ENCODE measurements at places on chromosomes 5 and 9. TPM values are rescaled to one million over a fixed set of nuclear protein-coding genes. Genes with fewer than 3 reads are reported as not detected.

DNA sequence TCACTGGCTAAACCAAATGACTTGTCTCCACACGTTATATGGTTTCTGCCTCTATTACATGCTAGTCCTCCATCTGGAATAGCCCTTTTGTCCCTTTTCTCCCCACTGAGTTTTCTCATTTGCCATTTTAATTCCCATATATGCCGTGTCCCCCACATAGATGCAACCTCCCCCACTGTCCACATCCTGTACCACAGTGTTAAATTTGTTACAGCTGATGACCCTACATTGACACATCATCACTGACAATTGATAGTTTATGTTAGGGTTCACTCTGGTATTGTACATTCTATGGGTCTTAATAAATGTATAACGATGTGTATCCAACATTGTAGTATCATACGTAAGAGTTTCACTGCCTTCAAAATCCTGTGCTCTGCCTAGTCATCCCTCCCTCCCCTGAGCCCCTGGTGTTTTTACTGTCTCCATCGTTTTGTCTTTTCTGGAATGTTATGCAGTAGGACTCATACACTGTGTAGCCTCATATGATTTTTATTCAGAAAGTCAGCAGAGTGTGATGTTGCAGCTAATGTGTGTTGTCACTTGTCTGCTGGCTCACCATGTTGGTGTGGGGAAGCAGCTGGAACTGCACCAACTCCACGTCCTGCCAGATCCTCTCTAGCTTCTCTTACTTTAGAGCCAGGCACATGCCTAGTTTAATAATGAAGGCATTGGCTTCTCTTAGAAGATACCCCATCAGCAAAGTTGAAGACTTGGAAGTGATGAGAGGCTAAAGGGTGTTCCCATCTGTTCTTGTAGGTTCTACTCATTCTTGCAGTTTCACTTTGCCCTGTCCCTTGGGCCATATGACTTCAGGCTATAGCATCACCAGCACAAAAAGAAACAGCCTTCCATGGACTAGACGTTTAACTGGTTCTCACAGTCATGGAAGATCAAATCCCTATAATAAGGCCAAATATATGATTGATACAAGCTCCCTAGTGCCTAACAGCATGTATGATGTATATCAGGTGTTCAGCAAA, 30.2 kb downstream of the LRRC70 start:
- no peak for ATAC-seq

GRCh38 chr9:37818849-37819248, 18.3 kb downstream of the DCAF10 start:
- no peak for ATAC-seq

GRCh38 chr9:95311961-95312360, 5.5 kb downstream of the FANCC start:
- ATAC-seq = no peak

DNA sequence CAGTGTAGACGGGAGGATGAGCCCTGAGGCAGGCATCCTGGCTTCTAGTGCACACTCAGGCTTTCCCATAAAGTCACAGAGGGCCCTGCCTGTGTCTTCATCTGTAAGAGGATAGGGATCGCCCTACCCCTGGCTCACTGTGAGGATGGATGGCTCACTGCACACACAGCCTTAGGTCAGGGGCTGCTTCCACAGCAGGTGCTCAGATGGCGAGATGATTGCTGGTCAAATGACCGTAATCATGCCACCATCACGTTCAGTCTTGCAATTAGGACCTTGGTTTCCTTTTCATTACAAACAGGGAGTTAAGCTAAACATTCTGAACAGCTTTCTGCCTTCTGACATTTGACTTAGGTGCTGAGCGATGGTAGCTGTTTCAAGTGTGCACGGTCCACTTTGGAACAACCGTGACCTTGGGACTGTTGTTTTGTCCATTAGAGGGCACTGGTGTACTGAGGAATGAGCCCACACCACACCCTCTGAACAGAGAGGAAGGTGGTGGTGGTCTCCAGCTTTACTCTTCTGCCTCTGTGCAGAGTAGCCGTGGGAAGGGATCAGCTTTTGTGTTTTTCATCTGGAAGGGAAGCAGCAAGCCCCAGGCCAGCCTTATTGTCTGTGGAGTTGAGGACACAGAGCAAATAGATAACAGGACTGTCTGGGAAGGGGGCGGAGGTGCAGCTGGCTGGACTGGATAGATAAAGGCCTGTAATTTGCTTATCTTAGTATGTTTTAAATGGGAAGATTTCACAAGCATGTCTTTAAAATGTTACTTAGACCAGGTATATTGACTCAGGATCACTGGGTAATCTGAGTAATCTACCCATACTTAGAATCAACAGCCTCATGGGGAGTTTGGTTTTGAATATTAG, 183.1 kb downstream of the TRIO start:
- no peak for ATAC-seq

DNA sequence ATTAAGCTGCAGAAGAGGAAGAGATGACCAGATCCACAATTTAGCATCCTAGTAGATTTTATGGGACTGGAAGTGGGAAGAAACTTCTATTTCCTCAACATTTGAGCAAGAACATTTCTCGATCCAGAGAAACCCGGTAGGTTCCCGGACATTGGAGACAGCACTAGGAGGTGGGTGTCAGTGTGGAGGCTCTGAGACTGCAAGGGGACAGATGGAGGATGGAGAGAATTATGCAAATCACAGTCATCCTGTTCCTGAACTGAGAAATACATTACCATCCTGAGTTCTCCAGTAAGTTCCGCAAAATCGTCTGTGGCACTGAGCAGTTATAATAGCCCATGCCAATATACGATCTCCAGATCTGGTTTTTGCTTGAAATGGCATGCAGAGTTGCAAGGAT, 25.6 kb downstream of the GLDC start:
- no peak for ATAC-seq

GRCh38 chr9:133783331-133783731, 45.2 kb upstream of the SARDH start:
- ATAC-seq = no peak

GRCh38 chr5:178348356-178349074, 115.9 kb upstream of the PHYKPL start:
- ATAC-seq = no peak

- peak; percentile 83 for ATAC-seq
Measured at GRCh38 chr9:17578911-17579793, at the start of gene SH3GL2. Gene SH3GL2 (plus strand): TSS chr9:17579066.

DNA sequence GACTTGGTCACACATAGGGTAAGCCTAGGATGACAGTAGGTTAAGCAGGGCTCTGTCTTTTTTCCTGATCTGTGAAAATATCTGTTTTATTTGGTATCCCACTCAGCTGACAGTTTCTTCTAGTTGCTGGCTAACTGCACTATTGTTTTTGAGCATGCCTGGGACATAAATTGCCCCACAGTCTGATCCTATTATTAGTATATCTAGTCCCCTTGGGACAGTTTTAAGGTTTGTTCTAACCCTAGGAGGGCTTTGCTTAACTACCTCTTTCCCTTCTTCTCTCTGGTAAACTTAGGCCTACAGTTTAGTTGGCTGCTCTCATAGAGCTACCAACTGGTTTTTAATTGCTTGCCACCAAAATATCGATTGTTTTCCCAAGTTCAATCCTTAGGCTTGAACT, 446.6 kb downstream of the ARHGEF28 start:
- ATAC-seq = no peak

GRCh38 chr5:51487952-51488351, 104.7 kb downstream of the ISL1 start:
- peak; percentile 44 for ATAC-seq

DNA sequence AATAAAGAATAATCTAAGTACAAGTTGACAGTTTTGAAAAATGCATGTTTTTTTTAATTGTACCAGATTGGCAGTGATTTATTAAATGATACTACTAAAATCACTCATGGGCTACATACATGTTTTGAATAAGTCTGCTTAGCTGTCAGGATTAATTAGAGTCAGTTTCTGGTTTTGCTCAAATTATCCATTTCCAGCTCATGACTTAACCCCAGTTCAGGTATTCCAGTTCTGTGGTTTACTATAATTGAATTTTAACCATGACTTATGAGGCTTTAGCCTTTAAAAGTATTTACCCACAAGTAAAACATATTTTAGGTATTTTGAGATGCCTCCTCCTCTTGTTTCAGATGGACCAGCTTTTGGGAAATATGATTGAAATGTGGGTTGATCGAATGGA, 17.8 kb upstream of the LRRC70 start:
- no peak for ATAC-seq

DNA sequence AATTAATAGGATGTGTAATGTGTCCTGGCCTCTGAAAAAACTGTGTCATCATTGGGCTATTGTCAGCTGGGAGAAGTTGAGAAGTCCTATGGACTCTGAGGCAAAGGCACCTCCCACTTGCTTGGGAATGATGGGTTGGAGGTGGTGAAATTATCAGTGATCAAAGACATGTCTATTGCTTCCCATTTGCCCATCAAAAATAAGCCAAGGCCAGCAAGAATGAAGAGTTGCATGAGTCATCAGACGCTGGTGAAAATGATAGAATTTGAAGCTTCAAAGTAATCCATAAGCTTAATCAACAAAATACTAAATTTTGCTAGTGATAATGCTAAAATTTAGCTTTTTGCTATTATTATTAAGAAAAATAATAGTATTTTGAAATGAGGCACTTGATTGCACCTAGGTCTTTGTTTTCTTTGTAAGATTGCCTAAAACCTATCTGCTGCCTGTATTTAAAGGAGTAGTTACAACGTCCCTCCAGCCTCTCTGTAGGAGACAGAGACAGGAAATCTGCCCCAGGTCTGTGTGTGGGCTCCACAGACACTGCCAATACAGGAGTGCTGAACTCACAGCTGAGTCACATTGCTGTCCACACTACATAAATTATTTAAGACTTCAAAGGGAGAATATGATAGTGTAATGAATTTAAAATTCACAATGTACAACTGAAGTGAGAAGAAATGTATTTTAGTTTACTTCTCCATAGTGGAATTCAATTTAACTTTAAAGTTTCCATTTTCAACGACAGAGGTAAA, 48.4 kb upstream of the APC start:
- ATAC-seq = peak; percentile 72

GRCh38 chr9:37025071-37025822, 8.8 kb downstream of the PAX5 start:
- ATAC-seq = no peak

PRRX2 gene
- 1.00 TPM for total RNA-seq

KCNIP1 gene
- total RNA-seq = 17.5 TPM

RANBP17 gene
- total RNA-seq = 12.6 TPM

PCAT7 gene
- 0.81 TPM for total RNA-seq

F12 gene
- total RNA-seq = 4.4 TPM

DMRTA1 gene
- total RNA-seq = 0.20 TPM

PCDHA12 gene
- 8.8 TPM for total RNA-seq

PPP2R2B gene
- 75.1 TPM for total RNA-seq

GPRIN1 gene
- 40.0 TPM for total RNA-seq

IFNA2 gene
- total RNA-seq = not detected

ZNF618 gene
- 18.1 TPM for total RNA-seq

All from motor neuron (in vitro differentiated cells).